Activated CD4-positive, alpha-beta T cell treated with anti-CD3 and anti-CD28 coated beads, Interleukin-2, Interleukin-6, amounts not matched to agents 100 ng/mL and 50 ng/mL, durations not matched to agents 16 hours and 8 hours (primary cell): ENCODE measurements at places on chromosomes 2 and 18.

- DNase-seq, result peak; percentile 21
Measured at GRCh38 chr2:30631051-30631671, 176.1 kb downstream of the CAPN13 start.

DNA sequence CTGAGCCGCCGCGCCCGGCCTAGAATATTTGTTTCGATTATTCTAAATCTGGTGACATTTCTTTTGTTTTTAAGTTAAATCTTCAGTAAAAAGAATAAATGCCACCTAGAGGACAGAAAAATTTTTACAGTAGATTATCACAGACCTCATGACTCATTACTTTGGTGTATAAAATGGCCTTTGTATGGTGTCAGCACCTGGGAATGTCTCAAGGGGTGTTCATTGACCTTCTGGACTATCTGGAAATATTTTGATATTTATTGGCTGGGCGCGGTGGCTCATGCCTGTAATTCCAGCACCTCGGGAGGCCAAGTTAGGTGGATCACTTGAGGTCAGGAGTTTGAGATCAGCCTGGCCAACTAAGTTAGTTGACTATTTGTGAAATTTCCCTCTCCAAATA lies 30.3 kb upstream of the SLC30A6 start:
- peak; percentile 30 for DNase-seq

DNA sequence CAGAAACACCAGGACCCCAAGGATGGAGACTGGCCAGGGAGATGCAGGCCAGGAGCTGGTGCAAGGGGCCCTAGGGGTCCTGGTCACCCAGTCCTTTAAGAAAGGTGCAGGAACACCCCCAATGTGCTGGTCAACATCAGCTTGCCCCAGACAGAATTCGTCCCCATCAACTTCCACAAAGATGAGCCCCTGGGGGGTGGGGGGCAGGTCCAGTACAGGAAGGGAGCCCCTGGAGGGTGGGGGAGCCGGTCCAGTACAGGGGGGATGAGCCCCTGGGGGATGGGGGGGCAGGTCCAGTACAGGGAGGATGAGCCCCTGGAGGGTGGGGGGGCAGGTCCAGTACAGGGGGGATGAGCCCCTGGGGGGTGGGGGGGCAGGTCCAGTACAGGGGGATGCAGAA lies 160.7 kb upstream of the SALL3 start:
- DNase-seq, result no peak

DNA sequence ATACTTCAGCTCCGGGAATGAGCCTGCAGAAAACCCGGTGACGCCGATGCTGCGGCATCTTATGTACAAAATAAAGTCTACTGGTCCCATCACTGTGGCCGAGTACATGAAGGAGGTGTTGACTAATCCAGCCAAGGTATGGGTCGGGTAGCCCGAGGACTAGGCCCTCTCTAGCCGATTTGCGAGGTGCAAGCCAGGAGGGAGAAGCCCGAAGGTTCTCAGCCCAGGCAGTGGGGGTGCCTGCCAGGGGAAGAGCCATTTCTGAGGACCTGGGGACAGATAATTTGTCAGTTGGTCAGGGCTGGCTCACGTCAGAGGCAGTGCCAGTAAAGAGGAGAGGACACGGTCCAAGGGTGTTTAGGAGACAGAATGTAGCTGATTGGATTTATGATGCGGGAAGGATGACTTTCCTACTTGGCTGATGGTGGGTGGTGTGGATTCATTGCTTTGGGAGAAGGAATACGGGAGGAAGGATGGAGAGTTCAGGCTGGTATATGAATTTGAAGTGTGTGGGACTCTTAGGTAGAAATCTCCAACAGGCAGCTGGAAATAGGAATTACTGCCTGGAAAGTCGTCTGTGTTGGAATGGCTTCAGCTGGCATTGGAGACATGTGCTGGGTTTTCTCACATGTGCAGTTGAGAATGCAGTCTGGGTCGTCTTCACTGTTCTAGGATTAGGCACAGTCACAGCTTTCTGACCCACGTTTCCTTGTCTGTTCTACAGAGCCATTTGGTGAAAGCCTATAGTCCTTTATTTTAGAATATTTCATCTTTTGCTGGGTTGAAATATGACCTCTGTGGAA lies 874 bp downstream of the NDUFAF7 start:
- peak; percentile 17 for DNase-seq

DNA sequence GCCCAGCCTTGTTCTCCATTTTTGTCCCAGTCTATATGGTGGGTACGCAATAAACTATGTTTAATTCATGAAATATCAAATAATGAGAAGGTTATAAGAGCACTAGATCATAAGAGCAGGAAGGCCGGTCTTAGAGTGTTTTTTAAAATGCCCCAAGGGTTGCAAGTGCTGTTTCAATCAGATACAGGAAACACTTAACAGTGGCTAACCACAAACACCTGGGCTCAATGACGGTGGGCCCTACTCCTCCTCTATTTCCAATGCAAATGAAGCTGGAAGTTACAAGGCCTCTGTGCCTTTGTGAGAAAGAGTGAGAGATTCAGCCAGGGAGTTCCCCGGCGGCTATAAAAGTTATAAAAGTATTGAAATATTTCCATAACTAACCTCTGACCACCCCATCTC lies 18.9 kb upstream of the WDR33 start:
- DNase-seq, result peak; percentile 85

GRCh38 chr2:219095406-219095935 lies 34.8 kb upstream of the IHH start:
- no peak for DNase-seq

DNA sequence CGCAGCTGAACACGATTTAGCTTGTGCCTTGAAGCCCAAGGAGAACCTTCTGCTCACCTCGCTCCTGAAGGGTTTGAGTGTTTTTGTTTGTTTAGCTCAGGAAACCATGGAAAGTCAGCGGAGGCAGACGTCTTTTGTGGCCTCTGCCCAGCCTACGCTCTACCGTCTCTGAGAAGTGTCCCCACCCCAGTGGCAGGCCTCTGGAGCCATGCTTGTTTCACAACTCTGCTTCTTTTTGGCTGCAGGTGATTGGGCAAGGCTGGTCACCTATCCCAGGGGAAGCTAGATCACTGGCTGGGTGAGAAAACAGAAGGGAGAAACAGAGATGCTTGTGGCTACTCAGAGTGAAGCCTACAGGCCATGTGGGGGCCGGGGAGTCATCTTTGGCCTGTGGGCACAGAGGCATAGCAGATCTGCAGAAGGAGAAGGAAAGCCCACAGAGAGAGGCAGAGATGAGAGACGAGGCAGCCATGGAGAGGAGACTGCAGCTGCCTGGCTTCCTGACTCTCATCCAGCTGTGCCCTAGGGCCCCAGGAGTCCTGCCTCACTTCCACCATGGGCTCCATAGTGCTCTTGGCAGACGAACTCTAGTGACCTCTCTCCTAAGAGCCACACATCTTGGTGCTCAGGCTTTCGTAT lies 50.1 kb downstream of the CIB4 start:
- no peak for DNase-seq

DNA sequence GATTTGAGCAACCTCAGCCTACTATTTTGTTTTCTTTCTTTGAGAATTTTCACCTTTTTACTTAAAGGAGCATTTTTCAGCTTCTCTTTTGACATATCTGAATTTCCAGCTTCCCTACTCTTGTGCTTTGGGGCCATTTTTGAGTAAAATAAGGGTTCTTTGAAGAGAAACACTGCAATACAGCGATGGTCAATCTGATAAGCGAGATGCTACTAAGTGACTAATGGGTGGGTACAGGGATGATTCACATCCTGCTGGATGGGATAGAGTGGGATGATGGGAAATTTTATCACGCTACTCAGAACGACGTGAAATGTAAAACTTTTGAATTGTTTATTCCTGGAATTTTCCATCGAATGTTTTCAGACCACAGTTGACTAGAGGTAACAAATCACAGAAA lies 211.5 kb downstream of the TMEM247 start:
- DNase-seq, result peak; percentile 32

DNA sequence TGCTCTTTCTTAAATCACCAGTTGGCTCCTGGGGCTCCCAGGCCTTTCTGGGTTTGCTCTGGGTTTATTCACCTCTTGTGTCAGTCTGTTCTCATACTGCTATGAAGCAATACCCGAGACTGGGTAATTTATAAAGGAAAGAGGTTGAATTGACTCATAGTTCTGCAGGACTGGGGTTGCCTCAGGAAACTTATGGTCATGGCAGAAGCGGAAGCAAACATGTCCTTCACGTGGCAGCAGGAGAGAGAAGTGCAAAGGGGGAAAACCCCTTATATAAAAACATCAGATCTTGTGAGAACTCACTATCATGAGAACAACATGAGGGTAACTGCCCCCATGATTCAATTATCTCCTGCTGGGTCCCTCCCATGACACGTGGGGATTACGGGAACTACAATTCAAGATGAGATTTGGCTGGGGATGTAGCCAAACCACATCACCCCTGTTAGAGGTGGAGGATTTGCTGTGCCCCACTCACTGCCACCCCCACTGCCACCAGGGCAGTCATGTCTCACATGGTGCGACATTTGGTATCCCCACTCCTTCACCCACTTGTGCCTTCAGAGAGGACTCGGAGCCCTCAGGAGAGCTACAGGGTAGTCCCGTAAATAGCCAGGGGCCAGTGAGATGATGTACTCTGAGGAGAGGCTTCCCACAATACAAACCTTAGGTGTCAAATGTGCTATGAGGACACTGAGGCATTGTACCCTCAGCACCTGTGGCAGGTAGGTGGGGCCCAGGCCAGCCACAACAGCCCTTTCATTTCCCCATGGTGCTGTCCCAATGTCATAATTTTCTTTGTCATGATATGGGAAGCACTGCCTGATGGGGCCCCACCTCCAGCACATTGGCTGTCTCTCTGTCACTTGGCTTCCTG lies 35.7 kb downstream of the CDC42EP3 start:
- DNase-seq, result peak; percentile 94

DNA sequence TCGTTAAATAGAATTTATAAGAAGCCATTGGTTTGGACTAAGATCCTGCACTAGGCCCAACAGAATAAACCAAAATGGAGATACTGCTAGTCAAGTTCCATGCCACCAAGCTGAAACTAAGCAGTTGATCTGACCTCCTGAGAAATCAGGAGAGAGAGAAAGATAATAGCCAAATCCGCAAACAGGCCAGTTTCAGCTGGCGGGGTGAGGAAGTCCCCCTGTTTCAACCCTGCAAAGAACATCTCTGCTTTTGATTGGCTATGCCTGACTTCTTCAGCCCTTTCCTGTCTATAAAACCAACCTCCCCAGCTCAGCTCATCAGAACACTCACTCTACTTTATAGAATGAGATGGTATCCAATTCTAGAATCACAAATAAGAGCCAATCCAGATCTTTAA lies 543.3 kb upstream of the ID2 start:
- DNase-seq, result no peak

DNA sequence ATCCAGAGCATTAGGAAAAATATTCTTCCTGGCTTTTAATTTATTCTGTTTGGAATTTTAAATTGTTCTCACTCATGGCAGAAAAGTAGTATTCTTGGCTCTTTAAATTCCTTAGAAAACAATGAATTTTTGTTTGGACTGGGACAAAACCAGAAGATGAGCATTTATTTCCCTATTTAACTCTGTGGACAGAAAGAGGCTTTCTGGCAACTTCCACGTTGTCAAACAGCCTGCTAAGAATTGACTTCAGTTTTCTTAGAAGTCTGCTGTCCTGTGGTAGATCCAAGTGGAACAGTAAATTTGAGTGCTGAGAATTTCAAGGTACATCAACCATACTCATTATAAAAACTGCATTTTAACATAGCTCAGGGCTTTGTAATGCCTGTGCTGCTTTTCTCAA lies 83.8 kb downstream of the MGAT5 start:
- DNase-seq, result no peak

DNA sequence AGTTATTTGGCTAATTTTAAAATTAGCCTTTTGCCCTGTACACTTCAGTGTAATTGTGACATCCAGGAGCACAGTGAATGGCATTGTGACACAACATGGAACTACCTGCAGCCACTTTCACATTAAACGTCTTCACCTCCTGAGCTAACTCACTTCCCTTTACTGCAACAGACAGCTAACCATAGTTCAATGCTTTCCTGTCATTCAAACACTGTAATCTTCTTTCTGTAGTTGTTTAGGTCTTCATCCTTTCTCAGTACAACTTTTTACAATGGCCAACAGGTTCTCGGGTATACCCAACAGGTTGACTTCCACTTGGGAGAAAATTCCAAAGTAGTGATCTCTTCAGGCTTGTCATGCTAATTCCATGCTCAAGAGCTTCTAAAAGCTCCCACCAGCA lies 8.6 kb upstream of the AGPS start:
- DNase-seq, result no peak

DNA sequence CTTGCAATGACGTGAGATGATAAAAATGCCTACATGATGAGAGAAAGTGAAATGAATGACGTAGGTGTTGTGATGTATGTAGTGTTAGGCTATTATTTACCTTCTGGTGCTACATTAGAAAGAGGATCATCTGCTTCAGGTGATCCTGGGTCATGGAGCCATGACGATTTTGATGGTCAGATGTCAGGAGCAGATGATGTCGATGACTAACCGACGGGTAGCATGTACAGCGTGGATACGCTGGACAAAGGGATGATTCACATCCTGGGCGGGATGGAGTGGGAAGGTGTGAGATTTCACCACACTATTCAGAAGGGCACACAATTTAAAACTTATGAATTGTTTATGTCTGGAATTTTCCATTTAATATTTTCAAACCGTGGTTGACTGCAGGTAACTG lies 43.5 kb upstream of the ACVR1C start:
- DNase-seq, result no peak

GRCh38 chr18:31835528-31836133 lies 75.0 kb upstream of the SLC25A52 start:
- DNase-seq, result no peak

GRCh38 chr2:105815401-105815800 lies 70.7 kb downstream of the NCK2 start:
- no peak for DNase-seq

DNA sequence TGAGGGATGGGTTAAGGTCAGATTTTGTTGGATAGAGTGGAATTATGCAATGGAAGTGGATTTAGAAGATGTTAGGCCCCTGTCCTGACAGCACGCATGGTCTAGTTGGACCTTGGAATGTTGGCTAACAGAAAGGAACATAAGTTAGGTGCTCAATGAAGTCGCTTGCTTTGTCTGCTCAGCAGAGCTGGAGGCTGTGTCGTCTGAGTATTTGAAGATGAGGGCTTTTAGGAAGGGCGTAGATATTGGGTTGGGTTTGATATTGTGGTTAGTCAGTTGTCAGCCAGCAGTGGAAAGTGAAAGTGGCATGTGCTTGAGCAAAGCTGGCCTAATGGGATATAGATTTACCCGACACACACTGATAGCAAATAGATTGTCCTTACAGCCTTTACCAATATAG lies 239.3 kb downstream of the PRKCE start:
- DNase-seq, result peak; percentile 26

DNA sequence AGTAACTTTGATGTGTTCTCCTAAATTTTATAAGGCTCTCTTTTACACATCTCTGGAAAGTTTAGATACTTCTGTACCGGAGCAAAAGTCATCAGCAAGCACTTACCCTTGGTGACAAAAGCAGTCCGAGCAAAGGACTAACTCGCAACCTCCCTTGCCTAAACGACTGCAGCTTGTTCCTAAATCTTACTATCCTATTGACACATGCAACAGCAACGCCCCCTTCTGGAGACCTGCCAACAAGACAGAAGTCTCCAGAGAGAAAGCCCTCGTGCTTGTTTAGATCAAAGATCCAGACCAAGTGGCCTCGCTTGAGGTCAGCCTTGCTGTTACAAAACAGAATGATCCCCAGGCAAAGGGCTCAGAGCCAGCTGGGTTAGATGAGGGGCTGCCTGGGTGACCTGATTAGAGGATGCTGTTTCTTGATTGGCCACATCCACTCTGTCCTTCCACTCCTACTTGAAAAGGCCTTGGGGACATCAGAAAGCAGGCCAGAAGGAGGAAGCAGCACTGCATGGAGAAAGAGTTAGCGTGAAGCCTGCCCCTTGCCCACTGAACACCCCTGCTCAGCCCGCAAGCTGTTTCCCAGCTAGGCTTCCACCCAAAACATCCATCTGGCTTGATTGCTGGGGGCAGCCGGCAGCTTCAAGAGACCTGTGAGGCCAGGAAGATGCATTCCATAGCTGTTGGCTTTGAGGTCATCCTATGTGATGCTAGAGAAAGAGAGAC lies 94.3 kb downstream of the HNRNPLL start:
- peak; percentile 87 for DNase-seq
